ENCODE measurements at places on chromosomes 7 and 10.

DNA sequence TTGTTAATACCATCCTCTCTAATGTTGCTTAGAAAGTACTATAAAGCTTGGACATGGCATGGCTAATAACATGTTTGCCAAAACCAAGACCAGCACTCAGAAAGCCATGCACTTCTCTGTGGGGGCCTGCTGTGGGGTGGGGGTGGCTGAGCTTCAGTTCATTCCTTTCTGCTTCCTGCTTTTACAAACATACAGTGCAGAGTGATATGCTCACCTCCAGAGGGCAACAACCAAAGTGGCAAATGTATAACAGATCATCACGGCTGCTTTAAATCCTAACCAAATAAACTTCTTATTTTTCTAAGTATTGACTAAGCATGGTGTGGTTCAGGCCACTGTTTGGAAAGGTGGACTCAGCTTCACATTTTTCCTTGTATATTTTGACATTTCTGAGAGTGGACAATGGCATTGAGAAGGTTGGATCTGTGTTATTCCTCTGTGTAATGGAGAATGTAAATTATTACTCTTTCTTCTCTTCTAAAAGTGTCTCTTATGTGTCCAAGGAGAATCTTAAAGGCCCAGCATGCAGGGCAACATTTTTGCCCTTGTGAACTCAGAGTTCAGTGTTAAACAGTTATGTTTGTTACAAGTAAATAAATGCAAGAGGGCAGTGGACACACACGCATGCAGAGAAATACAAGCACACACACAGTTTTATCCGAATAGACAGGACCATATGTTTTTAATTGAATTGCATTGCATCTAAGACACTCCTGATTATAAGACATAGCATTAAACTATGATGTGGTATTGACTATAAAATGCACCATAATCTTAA is 186.1 kb downstream of the HERPUD2 start:
- no peak for DNase-seq

DNA sequence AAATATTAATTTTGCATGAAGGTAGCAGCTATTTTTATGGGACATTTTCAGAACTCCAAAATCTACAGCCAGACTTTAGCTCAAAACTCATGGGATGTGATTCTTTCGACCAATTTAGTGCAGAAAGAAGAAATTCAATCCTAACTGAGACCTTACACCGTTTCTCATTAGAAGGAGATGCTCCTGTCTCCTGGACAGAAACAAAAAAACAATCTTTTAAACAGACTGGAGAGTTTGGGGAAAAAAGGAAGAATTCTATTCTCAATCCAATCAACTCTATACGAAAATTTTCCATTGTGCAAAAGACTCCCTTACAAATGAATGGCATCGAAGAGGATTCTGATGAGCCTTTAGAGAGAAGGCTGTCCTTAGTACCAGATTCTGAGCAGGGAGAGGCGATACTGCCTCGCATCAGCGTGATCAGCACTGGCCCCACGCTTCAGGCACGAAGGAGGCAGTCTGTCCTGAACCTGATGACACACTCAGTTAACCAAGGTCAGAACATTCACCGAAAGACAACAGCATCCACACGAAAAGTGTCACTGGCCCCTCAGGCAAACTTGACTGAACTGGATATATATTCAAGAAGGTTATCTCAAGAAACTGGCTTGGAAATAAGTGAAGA is 112.3 kb downstream of the CFTR start:
- no peak for DNase-seq

DNA sequence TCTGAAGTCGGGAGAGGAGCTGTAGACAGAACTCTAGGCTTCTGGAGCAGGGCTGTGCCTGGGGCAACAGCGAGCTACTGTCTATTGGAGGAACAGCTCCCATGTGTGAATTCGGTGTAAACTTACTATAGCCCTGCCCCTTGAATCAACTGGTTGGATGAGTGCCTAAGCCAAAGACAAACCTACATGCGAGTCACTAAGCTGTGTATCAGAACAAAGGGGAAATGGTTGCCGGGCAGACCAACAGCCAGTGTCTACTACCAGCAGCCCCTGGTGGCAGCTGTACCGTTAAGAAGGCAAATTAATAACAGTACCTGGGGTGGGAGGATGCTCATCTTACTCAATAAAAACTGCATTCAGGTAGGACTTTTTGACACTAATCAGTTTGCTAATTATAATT is 343.6 kb downstream of the ACTR3B start:
- DNase-seq = no peak

DNA sequence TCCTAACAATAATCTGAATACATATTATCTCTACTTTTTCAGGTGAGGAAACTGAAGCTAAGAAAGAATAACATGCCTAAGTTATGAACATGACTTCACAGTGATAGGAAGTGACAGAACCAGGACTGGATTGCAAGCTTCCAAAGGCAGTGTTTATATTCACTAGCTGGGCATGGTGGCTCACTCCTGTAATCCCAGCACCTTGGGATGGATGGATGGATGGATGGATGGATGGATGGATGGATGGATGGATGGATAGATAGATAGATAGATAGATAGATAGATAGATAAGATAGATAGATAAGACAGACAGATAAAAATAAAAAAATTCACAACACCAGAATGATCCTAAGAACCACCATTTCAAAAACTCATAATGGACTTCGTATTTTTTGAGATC is 18.2 kb upstream of the JMJD1C start:
- no peak for DNase-seq

DNA sequence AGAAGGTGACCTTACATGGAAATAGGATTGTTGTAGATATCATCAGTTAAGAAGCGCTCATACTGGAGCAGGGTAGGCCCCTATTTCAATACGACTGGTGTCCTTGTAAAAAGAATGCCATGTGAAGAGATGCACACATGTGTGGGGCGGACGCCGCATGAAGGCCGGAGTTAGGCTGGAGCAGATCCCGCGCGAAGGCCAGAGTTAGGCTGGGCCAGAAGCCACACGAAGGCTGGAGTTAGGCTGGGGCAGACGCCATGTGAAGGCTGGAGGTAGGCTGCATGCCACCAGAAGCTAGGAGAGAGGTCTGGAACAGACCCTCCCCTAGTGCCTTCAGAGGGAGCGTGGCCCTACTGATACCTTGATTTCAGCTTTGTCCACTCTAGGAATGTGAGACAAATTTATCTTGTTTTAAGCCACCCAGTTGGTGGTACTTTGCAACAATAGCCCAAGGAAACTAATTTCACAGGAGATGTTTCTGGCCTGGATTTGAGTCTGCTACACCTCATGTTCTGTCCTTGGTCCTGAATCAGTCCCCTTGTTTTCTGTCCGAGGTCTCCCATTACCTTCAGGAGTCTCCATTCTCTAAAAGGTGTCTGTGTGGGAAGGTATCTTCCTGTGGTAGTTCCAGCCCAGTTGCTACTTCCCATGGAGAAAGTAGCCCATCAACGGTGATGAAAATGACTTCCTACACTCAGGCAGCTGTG is 585.8 kb downstream of the LRMDA start:
- no peak for DNase-seq

DNA sequence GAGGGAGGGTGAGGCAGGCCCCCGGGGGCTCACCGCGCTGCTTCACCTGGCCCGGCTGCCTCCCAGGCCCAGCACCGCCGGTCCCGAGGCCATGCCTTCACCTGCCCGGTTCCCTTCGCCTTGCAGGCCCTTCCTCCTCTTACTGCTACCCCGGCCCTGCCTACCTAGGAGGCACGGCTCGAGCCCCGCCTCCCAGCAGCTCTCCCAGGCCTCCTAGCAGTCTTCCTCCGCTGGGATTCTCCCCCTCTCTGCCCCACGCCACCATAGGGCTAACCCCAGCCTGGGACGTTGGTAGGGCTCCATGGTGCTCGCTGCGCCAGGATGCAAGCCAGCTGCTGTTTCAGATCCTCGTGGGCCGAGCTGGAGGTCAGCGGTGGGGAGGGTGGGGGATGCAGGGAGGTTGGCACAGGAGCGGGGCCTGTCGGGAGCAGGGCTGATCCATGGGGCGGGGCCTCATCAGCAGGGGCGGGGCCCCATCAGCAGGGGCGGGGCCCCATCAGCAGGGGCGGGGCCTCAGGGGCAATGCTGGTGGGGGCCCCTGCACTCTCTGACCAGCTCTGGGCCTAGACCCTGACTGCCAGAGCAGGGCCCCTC is 63.3 kb downstream of the RASGEF1A start:
- no peak for DNase-seq

- peak; percentile 94 for DNase-seq
These were observed 142.6 kb upstream of the KAT6B start for GRCh38 chr10:74683621-74684364.

GRCh38 chr10:29273478-29273877 is 15.4 kb upstream of the LYZL1 start:
- no peak for DNase-seq

GRCh38 chr10:111146025-111146640 is 69.3 kb downstream of the ADRA2A start:
- no peak for DNase-seq

DNA sequence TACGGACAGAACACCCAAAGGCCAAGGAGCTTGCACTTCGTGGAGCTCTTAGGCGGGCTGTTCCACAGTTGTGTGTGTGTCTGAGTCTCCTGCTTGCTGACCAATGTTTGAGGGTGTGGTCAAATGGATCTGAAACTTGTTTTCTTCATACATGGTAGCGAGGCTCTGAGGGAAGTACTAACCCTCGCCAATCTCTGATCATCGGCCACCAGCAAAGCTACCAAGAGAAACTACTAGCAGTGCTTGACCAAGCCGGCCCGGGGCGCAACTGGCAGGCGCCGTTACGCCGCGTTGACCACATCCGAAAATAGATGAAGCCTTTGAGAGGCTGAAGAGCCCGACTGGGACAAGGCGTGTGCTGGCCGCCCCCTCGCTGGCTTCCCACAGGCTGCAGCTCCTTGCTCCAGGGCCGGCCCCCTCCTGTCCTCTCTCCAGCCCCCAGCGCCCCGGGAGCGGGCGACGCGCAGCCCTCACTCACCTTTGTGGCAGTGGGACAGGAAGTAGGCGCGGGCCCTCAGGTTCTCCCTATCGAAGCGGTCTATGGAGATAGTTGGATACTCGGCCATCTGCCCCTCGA is 384 bp downstream of the DCLRE1C start:
- DNase-seq = peak; percentile 32

DNA sequence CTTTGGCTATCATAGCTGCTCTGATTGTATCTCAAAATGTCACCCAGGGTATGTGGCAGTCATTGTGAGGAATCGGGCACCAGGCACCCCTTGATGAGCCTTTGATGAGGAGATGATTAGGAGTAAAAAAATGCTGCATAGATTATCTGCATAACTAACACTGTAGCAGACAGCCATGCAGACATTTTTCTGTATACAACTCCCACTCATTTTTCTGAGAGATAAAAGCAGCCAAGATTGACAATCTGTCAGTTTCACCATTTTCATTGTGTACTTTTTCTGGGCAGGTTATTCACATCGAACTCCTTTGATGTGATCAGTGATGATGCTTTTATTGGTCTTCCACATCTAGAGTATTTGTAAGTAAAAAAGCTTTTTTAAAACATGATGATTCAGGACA is 19.4 kb downstream of the LGI1 start:
- no peak for DNase-seq

- no peak for DNase-seq
These were observed 35.7 kb downstream of the STAMBPL1 start for GRCh38 chr10:88915781-88916180.

- DNase-seq = no peak
These were observed 146.5 kb downstream of the SFMBT2 start for GRCh38 chr10:7264313-7264756.

GRCh38 chr7:93352881-93353280 is 120.7 kb downstream of the VPS50 start:
- DNase-seq = no peak

GRCh38 chr7:104206841-104207240 is 972 bp downstream of the ORC5 start:
- no peak for DNase-seq

DNA sequence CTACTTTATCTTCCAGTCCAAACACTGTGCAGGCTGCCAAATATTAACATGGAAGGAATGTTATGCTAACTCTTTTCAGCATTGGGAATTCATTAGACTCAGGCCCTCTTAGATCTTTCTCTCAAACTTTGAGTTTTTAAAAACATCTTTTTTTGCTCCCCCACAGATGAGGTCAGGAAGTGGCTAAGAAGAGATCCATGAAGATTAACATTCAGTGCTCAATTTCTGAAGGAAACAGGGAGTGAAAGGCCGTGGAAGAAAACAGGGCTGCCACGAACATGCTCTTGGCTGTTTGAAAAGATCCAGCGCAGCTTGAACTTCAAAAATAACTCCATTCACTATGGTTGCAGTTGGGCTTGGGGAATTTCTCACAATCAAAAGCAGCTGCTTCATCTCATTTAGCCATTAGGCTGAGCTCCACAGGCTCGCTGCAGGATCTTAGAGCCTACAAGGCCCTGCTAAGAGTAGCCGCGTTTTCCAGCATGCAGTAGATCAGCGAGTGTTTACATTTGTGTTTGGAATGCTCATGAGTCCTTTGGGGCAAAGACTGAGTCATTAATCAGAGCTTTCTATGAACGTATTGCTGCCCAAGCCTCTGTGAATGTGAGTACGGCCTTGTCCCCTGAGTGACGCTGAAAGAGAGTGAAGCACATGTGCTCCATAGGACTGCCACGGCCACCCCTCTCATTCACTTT is 41.2 kb upstream of the TNS3 start:
- peak; percentile 17 for DNase-seq

- DNase-seq = no peak
These were observed 8.8 kb upstream of the FGL2 start for GRCh38 chr7:77208416-77208815.

- peak; percentile 31 for DNase-seq
These were observed 64.1 kb downstream of the CAV1 start for GRCh38 chr7:116588641-116589594.

DNA sequence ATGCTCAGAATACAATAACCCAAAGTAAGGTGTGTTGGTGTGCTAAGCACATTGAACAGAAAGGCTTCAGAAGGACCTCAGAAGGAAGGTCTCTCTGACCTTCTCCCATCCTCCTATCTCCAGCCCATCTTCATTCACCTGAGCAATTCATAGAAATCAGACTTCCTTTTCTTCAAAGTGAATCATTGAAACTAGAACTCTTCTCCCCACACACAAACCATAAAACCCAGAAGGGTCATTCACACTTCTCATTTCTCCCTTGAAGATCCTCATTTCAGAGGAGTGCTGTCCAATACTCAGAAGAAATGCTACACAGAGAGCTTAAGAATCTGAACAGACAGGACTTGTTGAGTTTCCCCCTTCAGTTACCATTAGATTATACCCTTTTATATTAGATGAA is 89.5 kb downstream of the VWDE start:
- DNase-seq = no peak

DNA sequence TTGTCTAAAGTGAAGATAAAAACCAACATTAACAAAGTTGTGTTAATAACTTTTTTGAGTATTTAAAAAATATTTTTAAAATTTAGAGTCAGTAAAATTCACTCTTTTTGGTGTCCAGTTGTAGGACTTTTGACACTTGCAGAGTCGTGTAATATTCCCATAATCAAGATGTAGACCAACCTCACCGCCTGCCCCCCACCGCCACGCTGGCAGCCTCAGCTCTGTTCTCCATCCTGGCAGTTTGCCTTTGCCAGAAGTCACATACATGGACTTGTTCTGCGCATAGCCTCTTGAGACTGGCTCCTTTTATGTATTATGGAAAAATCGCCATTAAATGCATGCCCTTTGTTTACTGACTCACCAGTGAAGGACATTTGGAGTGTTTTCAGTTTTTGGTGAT is 27.3 kb upstream of the SYCE1 start:
- no peak for DNase-seq

Data from NCI-H510A treated with DMSO at 0.1 percent for 48 hours (cell line).